CD4-positive, CD25-positive, alpha-beta regulatory T cell (primary cell): ENCODE measurements at places on chromosomes 2 and 18.

DNA sequence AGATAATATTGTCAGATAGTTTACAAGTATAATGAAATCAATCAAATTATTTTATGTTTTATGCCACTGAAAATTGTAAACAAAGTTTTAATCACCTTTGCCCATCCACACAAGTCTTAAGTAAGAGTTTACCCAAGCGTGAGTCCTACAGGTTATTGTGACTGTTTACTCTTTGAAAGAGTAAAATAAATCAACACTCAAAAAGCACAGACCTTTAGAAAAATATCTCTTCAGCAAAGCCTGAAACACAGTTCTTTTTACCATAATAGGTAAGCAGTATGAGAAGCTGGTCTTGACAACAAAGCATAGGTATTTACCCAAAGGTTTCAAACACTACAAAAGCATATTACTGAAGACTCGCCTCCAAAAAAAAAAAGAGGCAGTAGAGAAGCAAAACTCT lies 3.7 kb downstream of the ROCK2 start:
- no peaks in the 10 kb centered on the region for H3K27me3 ChIP-seq
- no peaks in the 10 kb centered on the region for H3K36me3 ChIP-seq
- peaks cover 42% of the 10 kb centered on the region for H3K4me1 ChIP-seq
- H3K27ac ChIP-seq = no peak overlapping the region

DNA sequence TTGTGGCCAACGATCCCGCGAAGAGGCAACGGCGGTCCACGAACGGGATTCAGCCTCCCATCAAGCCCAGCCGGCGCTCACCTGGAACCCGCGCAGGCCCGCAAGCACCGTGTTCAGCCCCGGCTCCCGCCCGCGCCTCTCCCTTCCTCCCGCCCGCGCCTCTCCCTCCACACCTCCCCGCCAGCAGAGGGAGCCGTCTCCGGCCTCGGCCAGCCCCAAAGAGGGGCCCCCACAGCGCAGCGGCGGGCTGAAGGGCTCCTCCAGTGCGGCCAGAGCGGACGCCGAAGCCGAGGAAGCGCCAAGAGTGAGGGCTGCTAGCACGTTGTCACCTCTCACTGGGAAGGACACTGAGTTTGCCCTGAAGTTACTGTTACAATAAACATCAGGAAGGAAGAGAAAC lies 55.3 kb upstream of the LAPTM4A start:
- no peaks in the 10 kb centered on the region for H3K36me3 ChIP-seq
- DNase-seq = peak; percentile 26
- H3K27ac ChIP-seq = no peak overlapping the region
- peaks cover under 1% of the 10 kb centered on the region for H3K27me3 ChIP-seq

DNA sequence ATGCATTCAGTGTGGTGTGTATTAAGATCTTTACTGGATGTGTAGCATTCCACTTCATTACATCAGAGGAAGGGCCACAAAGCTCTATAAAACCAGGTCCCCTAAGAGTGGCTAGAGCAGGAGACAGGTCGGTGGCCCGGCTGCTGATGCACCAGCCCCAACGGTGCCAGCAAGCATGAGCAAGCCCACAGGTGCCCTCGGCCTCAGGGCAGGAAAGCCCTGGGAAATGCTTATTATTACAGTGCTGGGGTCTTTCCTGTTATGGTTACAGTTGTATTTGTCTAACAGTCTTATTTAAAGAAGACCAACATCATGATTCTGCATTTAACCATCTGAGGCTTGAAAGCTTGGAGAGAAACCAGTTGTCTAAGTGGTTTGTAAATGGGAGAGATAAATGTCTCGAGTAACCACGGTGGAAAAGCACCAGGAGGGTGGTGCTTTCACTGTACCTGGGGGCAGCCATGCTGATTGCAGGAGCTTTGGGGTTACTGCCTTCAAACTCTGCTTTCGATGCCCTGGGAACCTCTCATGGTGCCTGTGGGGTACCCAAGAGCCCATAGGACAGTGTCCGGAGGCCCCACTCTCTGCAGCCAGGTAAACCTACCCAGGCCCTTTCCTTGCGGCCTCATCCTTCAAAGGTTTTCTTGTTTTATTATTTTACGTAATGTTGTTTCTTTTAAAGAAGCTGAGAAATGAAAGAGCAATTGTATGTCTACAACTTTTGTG lies 133.1 kb downstream of the SH3RF3 start:
- H3K27me3 ChIP-seq = no peaks in the 10 kb centered on the region
- no peak overlapping the region for H3K4me3 ChIP-seq
- DNase-seq = no peak
- no peak overlapping the region for H3K27ac ChIP-seq

- H3K27ac ChIP-seq = no peak overlapping the region
- DNase-seq = no peak
- H3K27me3 ChIP-seq = no peaks in the 10 kb centered on the region
- no peak overlapping the region for H3K4me3 ChIP-seq
- H3K4me1 ChIP-seq = no peaks in the 10 kb centered on the region
- no peaks in the 10 kb centered on the region for H3K36me3 ChIP-seq
Observed at GRCh38 chr2:137161250-137161649, 395.9 kb downstream of the THSD7B start.

- no peaks in the 10 kb centered on the region for H3K4me1 ChIP-seq
- H3K4me3 ChIP-seq = no peak overlapping the region
- no peak overlapping the region for H3K27ac ChIP-seq
- no peak for DNase-seq
- H3K27me3 ChIP-seq = no peaks in the 10 kb centered on the region
Observed at GRCh38 chr18:10476338-10476791, 21.9 kb downstream of the APCDD1 start.

GRCh38 chr2:50018292-50018691 lies 864.0 kb upstream of the FSHR start:
- H3K4me3 ChIP-seq = no peak overlapping the region
- H3K4me1 ChIP-seq = no peaks in the 10 kb centered on the region
- H3K27ac ChIP-seq = no peak overlapping the region
- no peaks in the 10 kb centered on the region for H3K36me3 ChIP-seq
- no peak for DNase-seq
- no peaks in the 10 kb centered on the region for H3K27me3 ChIP-seq

- no peak for DNase-seq
- no peaks in the 10 kb centered on the region for H3K27me3 ChIP-seq
- no peaks in the 10 kb centered on the region for H3K36me3 ChIP-seq
Observed at GRCh38 chr18:77851802-77852201, 602.2 kb downstream of the GALR1 start.

DNA sequence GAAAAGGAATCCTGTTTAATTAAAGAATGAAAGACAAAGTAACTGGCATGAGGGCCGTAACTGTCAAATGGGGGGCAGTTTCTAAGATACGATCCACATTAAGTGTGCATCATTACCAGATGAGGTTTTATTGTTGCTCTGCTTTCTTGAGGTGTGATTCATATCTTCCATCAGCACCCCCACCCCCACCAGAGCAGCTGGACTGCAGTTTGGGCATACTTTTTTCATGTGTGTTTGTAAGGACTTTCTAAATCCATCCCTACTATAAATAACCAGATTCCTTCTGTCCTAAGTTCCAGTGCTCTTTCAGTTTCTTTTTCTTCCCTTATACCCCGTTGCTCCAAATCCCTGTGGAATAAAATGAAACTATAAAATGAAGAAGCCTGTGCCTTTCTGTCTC lies 142.1 kb downstream of the CDCA7 start:
- no peak overlapping the region for H3K4me3 ChIP-seq
- H3K27ac ChIP-seq = no peak overlapping the region
- H3K27me3 ChIP-seq = no peaks in the 10 kb centered on the region

GRCh38 chr2:165434865-165435496 lies 34.5 kb upstream of the CSRNP3 start:
- DNase-seq = no peak
- H3K27ac ChIP-seq = no peak overlapping the region
- no peaks in the 10 kb centered on the region for H3K27me3 ChIP-seq

DNA sequence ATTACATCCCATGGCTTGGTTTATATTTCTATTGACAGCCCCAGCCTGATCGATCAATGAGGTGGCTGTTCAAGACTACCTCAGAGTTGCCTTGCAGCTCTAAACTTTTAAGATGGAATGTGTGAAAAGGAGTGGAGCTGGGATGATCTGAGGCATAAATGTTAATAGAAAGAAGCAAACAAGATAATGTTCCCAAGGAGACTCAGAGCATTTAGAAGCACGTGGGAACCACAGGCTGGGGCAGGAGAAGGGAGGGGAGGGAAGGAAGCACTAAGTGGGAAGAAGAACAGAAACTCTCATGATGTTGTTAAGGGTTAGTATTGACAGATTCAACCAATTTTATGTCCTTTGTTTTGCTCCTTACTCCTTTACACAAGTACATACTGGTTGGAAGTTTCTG lies 28.8 kb upstream of the LRATD1 start:
- DNase-seq = no peak
- H3K36me3 ChIP-seq = no peaks in the 10 kb centered on the region
- no peak overlapping the region for H3K27ac ChIP-seq
- H3K4me1 ChIP-seq = no peaks in the 10 kb centered on the region

DNA sequence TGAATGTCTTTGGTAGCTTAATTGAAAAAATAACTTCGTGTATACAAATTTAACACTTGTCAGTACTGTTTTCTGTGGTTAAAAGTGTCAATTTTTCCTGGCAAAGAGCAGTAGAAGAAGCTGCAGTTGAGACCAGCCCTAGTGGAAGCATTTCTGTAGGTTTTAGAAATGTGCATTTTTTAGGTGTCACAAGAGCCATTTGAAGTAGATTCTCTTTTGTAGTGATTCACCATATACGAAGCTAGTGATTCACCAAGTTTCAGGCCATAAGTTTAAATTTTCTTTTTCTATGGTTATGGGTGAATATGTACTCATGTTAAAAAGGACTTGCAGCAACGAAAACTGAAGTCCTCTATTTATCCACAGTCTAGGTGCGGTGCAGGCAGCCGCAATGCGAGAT lies 4.2 kb downstream of the NABP1 start:
- H3K4me3 ChIP-seq = peak overlapping the region; percentile 97
- H3K4me1 ChIP-seq = peaks cover 73% of the 10 kb centered on the region

DNA sequence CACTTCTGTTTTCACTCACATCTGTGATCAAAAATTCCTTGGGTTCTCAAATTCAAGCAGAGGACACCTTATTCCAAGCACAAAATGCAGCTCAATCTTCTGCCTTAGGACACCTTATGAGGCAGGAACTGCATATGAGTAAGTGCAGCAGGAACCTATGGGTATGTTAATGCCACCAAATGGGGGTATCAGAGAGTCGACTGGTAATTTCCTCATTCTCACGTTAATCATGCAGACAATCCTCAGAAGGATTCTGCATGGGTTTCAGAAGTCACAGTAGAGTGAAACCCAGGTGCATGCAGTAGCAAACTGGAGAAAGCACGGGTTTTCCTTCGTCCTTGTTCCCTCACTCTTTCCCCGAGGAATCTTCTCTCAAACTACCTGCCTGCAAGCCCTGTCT lies 452.8 kb downstream of the CBLN2 start:
- no peak overlapping the region for H3K4me3 ChIP-seq
- no peaks in the 10 kb centered on the region for H3K36me3 ChIP-seq
- no peaks in the 10 kb centered on the region for H3K27me3 ChIP-seq
- no peak for DNase-seq

DNA sequence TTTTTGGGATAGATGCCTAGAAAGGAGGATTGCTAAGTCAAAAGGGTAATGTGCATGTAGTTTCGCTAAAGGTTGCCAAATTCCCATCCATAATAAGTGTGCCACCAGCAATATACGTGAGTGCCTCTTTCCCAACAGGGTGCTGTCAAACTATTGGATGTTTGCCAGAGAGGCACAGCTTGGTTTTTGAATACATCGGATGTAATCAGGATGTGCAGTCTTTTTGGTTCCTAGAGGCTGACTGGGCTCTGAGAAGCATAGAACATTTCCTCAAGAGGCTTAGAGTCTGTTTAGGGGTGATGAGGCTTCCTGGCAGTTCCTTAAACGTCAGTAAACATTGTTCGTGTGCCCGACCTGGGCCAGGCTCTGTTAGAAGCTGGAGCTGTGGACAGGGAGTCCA lies 28.0 kb downstream of the AGAP1 start:
- no peaks in the 10 kb centered on the region for H3K27me3 ChIP-seq
- H3K36me3 ChIP-seq = no peaks in the 10 kb centered on the region
- DNase-seq = no peak
- H3K4me1 ChIP-seq = no peaks in the 10 kb centered on the region

- no peaks in the 10 kb centered on the region for H3K36me3 ChIP-seq
- H3K4me3 ChIP-seq = peak overlapping the region; percentile 78
Observed at GRCh38 chr2:148926981-148927401, 52.0 kb downstream of the KIF5C start.

DNA sequence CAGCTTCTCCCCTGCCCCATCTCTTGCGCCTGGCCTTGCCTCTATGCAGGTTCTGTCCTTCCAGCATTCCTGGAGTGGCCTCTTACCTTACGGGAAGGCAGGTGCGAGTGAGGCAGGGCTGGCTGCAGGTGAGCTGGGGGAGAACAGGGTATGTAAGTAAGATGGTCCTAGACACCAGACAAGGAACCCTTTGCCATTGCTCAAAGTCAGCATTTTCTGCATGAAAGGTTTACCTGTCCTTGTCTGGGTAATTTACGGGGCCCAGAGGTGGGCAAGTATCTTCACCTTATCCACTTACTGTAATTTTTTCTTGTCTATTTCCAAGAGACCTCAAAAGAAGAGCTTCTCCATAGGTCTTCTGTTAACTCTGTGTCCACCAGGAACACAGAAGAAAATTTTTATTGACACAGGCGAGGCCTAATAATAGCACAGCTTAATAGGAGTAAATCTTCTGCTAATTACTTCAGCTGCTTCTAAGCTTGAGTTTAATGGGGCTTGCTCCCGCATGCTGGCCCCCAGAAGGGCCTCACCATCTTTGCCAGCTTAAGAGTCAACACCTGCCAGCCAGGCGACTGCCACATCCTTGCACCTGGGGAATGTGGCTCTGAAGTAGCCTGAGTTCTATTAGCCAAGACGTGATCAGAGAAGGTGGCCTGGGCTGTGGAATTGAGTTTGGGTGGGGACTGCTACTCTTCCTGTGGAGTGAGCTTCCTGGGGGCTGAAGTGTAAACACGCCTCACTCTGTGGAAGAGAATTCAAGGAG lies 27.1 kb downstream of the PCARE start:
- no peaks in the 10 kb centered on the region for H3K4me1 ChIP-seq
- H3K4me3 ChIP-seq = no peak overlapping the region
- H3K27ac ChIP-seq = no peak overlapping the region
- H3K27me3 ChIP-seq = no peaks in the 10 kb centered on the region

DNA sequence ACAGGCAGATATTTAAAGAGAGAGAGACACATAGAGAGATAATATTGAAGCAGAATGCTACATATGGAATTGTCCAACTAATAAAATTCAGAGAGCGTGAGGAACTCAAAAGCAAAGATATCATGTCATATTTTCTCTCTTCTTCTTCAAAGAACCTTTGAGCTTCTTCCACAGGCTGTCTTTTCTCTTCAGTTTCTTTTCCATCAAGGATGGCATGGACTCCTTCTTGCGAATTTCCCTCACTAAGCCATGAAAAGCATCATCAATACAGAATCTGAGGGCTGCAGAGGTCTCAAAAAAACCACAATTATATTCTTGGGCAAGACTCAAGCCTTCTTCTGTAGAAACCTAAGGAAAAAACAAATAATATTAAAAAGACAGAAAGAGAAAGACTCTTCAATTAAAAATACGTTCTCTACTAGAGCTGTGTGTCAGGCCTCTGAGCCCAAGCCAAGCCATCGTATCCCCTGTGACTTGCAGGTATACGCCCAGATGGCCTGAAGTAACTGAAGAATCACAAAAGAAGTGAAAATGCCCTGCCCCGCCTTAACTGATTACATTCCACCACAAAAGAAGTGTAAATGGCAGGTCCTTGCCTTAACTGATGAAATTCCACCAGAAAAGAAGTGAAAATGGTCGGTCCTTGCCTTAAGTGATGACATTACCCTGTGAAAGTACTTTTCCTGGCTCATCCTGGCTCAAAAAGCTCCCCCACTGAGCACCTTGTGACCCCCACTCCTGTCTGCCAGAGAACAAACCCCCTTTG lies 371.9 kb downstream of the RIT2 start:
- no peaks in the 10 kb centered on the region for H3K27me3 ChIP-seq
- H3K36me3 ChIP-seq = no peaks in the 10 kb centered on the region
- DNase-seq = no peak
- H3K4me3 ChIP-seq = no peak overlapping the region
- no peak overlapping the region for H3K27ac ChIP-seq
